ENCODE measurements at places on chromosomes 2 and 18.

DNA sequence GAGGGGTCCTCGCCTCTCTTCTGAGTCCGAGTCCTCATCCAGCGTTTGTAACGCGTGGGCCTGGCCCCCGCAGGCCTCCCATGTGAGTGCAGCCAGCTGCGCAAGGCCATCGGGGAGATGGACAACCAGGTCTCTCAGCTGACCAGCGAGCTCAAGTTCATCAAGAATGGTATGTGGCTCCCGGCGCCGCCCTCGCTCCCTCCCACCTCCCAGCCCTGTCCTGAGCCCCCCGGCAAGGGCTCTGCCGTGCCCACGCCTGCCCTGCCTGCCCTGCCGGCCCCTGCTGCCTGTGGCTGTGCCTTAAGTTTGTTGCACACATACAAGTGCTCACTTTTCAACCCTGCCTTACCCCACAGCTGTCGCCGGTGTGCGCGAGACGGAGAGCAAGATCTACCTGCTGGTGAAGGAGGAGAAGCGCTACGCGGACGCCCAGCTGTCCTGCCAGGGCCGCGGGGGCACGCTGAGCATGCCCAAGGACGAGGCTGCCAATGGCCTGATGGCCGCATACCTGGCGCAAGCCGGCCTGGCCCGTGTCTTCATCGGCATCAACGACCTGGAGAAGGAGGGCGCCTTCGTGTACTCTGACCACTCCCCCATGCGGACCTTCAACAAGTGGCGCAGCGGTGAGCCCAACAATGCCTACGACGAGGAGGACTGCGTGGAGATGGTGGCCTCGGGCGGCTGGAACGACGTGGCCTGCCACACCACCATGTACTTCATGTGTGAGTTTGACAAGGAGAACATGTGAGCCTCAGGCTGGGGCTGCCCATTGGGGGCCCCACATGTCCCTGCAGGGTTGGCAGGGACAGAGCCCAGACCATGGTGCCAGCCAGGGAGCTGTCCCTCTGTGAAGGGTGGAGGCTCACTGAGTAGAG lies 14.4 kb upstream of the ALLC start:
- no peaks in the 10 kb centered on the region for H3K27me3 ChIP-seq
- no peaks in the 10 kb centered on the region for H3K4me1 ChIP-seq

GRCh38 chr2:65053199-65053598 lies 3.0 kb upstream of the CEP68 start:
- H3K27ac ChIP-seq, result no peak overlapping the region
- no peak overlapping the region for H3K4me3 ChIP-seq
- no peak for DNase-seq
- H3K36me3 ChIP-seq, result no peaks in the 10 kb centered on the region

DNA sequence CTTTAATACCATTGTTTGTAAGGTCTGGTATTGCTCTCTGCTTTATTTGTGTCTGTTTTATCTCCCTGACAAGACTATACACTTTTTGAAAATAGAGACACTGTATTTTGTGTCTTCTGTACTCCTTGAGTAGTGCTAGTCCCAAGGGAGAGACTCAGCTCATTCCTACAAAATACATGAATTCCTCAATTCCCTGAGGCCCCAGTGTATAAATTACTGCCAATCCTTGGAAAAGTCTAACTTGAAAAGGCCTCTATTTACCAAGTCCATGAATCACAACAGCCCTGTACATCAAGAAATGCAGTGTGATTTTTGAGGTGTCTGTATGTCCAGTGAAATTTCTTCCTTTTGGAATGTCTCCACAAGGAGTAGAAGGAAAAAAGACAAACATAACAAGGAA lies 34.9 kb upstream of the NEDD4L start:
- no peaks in the 10 kb centered on the region for H3K4me1 ChIP-seq
- H3K27ac ChIP-seq, result no peak overlapping the region
- H3K4me3 ChIP-seq, result no peak overlapping the region
- no peaks in the 10 kb centered on the region for H3K36me3 ChIP-seq
- DNase-seq, result no peak

DNA sequence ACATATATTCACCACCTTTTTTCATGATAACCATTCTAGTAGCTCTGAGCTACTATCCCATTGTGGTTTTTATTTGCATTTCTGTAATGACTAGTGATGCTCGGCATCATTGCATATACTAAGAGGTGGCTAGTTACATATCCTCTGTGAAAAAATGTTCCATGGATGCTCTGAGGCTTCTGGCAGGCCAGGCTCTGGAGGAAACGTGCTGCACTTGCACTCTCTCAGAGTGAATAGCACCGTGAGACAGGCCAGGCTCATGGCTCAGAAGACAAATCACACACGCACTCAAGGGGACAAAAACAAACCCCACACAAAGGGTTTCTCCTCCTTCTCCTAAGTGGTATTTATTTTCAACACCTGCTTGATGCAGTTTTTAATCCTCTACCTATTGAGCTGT lies 1085.3 kb upstream of the CNTNAP5 start:
- DNase-seq, result no peak
- no peak overlapping the region for H3K4me3 ChIP-seq
- H3K36me3 ChIP-seq, result no peaks in the 10 kb centered on the region
- H3K4me1 ChIP-seq, result no peaks in the 10 kb centered on the region
- H3K27ac ChIP-seq, result no peak overlapping the region

DNA sequence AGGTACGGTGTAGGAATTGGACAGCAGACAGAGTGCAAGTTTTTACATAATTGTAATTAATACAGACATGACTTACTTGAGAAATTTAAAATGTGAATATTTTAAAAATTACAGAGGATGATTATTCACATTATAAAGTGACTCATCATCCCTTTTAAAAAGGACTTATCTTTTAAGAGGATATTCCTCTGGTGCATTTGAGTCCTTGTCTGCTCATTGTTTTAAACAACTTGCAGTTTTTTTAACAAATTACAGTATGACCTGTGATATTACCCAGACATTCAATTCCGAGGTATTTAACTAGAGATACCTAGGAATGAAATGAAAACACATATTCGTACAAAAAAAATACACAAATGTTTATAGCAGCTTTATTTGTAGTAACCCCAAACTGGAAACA lies 38.0 kb downstream of the SPTBN1 start:
- H3K27ac ChIP-seq, result no peak overlapping the region
- no peak overlapping the region for H3K4me3 ChIP-seq
- no peak for DNase-seq
- H3K4me1 ChIP-seq, result no peaks in the 10 kb centered on the region
- no peaks in the 10 kb centered on the region for H3K36me3 ChIP-seq

DNA sequence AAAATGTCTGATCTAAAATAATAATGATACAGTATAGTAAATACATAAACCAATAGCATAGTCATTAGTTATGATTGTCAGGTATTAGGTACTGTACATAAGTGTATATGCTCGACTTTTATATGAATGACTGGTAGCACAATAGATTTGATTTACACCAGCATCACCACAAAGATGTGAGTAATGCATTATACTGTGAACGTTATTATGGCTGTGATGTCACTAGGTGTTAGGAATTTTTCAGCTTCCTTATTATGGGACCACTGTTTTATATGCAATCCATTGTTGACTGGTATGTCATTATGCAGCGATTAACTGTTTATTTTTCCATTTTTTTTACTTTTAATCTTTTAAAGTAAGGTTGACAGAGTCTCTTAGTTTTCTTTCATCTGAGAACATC lies 23.7 kb downstream of the ATP9B start:
- H3K4me3 ChIP-seq, result no peak overlapping the region
- no peaks in the 10 kb centered on the region for H3K27me3 ChIP-seq
- H3K27ac ChIP-seq, result no peak overlapping the region
- H3K4me1 ChIP-seq, result peaks cover 9% of the 10 kb centered on the region
- DNase-seq, result no peak

Measured in CD4-positive, alpha-beta T cell (primary cell).